ENCODE measurements at places on chromosomes 3 and 15.

- no peak for DNase-seq
These were observed 116.1 kb downstream of the ULK4 start for GRCh38 chr3:41845826-41846225.

GRCh38 chr3:158539414-158540014, 31.5 kb upstream of the MLF1 start:
- peak; percentile 34 for DNase-seq

GRCh38 chr15:100832149-100832942, 47.3 kb upstream of the ALDH1A3 start:
- DNase-seq = no peak

GRCh38 chr3:61985020-61985419, 388.3 kb downstream of the FEZF2 start:
- no peak for DNase-seq

DNA sequence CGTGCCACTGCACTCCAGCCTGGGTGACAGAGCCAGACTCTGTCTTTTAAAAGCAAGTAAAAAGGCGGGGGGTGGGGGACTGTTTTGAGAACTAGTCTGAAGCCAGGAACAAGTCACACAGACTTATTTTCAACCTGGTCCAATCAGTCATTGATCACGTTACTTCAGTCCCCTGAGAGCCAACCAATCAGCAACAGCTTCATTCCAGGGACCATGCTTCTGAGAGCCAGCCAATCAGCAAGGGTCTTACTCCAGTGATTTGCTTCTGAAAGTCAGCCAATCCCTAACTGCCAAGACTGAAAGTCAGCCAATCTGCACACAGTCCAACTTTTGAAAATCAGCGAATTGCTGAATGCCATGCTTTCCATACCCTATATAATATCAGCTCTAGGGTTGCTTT, 48.6 kb upstream of the C15orf39 start:
- DNase-seq = no peak

DNA sequence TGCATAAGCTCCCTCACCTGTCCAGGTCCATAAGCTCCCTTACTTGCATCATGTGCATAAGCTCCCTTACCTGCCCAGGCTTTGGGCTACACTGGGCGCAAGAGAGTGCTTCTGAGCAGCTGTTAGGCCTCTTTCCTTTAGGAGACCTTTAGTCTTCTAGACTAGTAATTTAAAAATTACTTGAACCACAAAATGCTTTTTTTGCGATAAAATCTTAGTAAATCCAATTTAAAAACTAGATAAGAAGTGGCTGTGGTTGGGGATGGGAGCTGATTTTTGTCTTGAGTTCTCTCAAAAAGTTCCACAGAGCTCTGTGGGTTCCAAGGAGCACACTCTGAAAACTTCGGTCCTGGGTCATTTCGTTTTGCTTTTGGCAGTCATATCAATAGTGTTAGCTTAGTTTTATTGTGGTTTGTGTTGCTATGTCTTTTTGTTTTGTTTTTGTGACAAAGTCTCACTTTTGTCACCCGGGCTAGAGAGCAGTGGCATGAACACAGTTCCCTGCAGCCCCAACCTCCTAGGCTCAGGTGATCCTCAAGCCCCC, 6.7 kb downstream of the CEMIP start:
- no peak for DNase-seq
